ENCODE measurements at places on chromosomes 5 and 9.

- DNase-seq = peak; percentile 59
These were observed 2.9 kb downstream of the NR4A3 start for GRCh38 chr9:99824378-99825171.

GRCh38 chr5:89147031-89147430, 264.0 kb upstream of the MEF2C start:
- no peak for DNase-seq

GRCh38 chr9:23524607-23525155, 301.4 kb downstream of the ELAVL2 start:
- DNase-seq = no peak

- DNase-seq = no peak
These were observed 162.2 kb downstream of the SREK1 start for GRCh38 chr5:66306105-66306843.

GRCh38 chr5:115243412-115243811, 19.3 kb downstream of the PGGT1B start:
- no peak for DNase-seq

DNA sequence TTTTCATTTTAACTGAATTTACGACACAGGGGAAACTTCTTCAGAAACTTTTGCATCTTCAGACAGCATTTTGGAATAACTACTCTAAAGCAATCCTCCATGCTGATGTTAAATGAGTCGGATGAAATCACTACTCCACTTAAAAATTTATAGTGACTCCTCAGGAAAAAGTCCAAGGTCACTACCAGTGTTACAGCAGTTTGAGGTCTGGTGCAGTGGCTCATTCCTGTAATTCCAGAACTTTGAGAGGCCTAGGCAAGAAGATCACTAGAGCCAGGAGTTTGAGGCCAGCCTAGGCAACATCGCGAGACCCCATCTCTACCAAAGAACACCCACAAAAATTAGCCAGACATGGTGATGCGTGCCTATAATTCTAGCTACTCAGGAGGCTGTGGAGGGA, 5.9 kb upstream of the GAS1 start:
- no peak for DNase-seq

Measured in T-helper 9 cell (primary cell).